ENCODE measurements at places on chromosomes 11 and 22.

GRCh38 chr11:116644201-116644940, 128.4 kb downstream of the BUD13 start:
- DNase-seq, result peak; percentile 17

GRCh38 chr11:19557720-19558140, 154.9 kb upstream of the NAV2 start:
- peak; percentile 76 for DNase-seq

DNA sequence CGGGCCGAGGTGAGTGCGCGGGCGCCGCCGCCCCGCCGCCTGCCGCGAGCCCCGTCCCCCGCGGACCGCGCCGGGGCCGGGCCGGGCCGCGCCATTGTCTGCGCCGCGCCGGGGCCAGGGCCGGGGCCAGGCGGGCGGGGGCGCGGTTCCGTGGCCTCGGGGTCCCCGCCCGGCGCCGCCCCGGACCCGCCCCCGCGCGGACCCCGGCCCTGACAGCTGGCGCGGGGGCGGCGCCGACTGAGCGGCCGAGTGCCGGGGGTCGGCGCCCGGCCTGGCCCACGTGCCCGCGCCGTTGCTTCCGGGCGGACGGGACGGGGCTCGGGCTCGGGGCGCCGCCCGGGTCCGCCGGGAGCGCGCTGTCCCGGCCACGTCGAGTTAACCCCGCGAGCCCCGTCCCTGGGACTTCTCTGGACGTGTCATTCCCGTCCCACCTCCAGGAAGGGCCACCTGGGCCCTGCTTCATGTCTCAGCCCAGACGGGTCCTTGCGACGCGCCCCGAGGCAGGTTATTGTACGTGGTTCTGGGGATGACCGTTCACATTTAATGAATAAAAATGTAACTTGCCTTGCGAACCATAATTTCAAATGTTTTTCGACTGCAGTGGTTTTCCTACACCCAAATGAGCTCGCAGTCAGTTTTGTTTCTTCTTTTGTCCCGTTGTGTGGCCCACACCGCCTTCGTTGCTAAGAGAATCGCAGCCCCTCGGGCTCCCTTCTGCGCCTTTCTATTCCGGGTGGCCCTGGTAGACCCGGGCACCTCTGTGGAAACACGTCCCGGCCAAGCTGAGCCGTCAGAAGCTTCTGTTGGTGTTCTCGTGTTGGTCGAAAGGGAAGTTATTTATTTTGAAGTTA, 562 bp downstream of the ZBED4 start:
- DNase-seq, result peak; percentile 50

DNA sequence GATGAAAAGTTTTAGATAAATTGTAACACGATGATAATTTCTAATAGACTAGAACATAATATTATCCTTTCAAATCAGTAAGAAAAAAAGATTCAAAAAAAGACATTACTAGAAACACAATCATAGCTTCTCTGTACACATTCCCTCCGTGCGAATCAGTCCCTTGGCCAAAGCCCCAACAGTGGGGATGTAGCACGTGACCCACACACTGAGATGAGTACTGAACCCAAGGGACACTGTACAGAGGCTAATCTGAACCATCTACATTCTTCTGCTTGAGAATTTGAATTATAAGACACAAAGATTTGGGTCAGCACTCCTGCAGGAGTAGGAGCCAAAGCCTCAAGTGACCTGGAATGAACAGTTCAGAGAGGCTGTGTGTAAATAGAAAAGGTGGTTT, 353.7 kb downstream of the INSC start:
- DNase-seq, result no peak

DNA sequence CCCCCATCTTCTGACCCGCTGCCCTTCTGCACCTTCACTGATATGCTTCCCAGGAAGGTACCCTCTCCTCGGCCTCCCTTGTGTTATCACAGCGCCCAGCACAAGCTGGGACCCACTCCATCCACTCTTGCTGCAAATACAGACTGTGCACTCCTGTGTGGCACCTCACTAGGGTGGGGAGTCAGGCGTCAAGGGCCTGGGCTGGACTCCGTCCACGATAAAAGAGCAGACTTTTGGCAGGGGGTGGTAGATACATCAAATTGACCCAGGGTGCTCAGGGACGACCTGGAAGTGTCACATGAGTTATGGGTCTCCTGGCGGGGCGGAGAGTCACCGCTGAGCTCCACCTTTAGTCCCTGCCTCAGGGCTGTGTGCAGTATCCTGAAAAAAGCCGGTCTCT, 908 bp downstream of the TRPM5 start:
- DNase-seq, result no peak

DNA sequence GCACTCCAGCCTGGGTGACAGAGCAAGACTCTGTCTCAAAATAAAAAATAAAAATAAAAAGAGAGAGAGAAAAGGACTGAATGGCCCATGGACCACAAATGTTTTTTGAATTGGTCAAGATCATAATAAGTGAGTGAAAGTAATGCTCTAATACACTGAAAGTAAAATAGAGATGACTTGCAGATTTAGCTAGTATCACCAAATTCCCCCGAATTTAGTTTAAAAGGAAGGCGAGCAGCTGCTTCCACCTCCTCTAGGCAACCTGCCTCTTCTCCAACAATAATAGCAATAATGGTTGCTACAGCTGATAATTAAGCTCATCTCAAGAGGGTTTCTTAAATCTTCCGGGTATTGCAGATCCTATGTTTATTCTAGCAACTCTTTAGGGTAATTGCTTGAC, 36.8 kb downstream of the CELF1 start:
- DNase-seq, result no peak

GRCh38 chr22:49827271-49827852, 311 bp downstream of the BRD1 start:
- no peak for DNase-seq
